Activated CD4-positive, alpha-beta T cell treated with anti-CD3 and anti-CD28 coated beads, Interleukin-2, amount 50 U/mL, for 48 hours (primary cell): ENCODE measurements at places on chromosomes 7 and 10.

- no peak for DNase-seq
Measured at GRCh38 chr7:151671514-151671913, 151.8 kb upstream of the RHEB start.

GRCh38 chr7:85498031-85498430 is 311.2 kb upstream of the SEMA3D start:
- no peak for DNase-seq

DNA sequence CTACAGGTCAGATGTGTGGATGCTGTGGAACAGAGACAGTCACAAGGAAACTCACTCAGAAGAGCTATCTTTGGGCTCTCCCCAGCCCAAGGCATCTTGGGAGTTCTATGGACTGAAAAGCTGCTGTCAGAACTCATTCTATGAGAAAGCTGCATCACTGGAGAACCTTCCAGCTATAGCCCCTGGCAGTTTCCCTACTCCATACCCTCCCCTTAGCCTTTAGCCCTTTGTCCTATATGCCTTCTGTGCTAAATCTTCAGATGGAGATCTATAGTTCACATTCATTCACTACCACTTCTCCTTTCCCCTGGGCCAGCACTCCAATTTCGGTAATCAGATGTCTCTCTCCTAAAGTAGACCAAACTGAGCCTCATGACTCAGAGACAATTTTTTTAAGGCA is 6.9 kb downstream of the WNT8B start:
- DNase-seq, result no peak

DNA sequence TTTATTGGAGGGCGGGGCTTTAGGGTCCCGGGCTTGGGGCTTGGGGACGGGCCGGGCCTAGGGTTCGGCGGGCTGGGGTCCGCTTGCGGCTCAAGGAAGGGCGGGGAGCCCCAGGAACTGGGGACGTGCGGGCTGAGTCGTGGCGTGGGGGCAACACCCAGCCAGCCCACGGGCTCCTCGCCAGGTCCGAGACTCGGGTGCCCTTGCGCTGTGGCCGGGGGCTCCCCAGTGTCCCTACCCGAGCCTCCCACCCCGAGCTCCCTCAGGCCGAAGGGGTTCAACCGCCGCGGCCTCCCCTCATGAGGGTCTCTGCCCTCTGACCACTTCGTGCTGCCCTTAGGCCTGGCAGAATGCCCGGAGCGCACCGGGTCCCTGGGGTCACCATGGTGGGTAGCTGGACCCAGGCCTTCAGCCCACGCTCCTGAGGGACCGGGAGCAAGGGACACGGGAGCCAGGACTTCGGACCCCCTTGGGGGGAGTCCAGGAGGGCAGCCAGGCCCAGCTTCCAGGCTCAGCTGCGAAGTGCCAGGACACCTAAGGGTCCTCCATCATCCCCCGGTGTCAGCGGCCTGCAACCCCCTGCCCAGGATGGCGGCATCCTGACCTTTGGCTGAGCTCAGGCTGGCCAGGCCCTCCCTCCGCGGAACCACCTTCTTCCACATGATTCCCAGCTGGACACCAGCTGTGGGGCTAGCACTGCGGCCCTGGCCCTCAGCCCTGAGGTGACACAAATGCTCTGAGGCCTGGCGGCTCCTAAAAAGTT is 524 bp upstream of the FUOM start:
- no peak for DNase-seq

GRCh38 chr7:106487892-106488291 is 173.1 kb downstream of the CCDC71L start:
- DNase-seq, result no peak

- DNase-seq, result no peak
Measured at GRCh38 chr10:72367301-72367960, 12.7 kb upstream of the DNAJB12 start.

DNA sequence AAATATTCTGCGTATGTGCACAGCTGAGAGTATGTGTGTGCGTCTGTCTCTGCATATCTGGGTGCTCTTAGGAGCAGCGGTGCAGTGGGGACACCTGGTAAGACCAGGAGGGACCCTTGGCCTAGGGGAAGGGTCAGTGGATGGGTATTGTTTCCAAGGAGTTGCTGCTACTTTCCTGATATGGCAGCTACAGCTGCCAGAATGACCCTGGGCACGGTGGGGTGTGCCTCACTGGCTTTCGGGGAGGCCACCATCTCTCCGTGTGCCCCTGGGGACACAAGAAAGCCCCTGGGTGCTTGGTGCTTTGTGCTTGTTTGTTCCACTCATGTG is 8.6 kb downstream of the PFKFB3 start:
- no peak for DNase-seq

GRCh38 chr7:100573691-100574361 is at the start of gene SAP25:
TSS of gene SAP25 (minus strand) at chr7:100573900. CDS start at chr7:100573742, 158 bp downstream.
- no peak for DNase-seq

DNA sequence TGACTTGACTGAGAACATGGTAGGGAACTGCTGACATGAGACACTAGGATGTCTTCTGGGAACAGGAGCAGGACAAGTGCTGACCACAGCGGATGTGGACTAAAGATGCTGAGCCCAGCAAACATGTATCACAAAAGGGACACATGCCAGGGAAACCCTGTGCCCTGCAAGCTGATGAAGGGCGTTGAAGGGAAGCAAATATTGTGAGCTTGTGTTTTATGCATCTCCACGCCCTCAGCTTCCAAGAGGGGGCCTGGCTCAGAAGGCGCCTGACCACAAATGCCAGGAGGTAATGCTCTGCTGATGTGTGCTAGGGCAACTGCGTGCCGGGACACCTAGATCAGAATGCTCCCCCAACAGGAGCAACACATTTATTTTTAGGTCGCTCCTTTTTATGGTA is 207.3 kb downstream of the CXCL12 start:
- DNase-seq, result no peak

DNA sequence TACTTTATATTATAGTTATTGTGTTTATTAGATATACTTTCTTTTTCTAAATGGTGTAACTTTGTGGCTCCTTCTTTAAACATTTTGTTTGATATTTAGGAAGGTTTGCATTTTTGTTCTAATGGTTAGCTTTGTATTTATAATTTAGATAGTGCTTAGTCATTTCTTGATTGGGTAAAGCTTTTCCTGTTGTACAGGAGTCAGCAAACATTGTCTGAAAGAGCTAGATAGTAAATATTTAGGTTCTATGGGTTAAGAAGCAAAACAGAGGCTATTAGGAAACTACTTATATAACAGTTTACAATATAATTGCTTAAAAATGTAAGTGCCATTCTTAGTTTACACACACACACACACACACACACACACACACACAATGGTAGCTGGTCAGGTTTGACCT is 70.6 kb upstream of the CCDC6 start:
- DNase-seq, result no peak

DNA sequence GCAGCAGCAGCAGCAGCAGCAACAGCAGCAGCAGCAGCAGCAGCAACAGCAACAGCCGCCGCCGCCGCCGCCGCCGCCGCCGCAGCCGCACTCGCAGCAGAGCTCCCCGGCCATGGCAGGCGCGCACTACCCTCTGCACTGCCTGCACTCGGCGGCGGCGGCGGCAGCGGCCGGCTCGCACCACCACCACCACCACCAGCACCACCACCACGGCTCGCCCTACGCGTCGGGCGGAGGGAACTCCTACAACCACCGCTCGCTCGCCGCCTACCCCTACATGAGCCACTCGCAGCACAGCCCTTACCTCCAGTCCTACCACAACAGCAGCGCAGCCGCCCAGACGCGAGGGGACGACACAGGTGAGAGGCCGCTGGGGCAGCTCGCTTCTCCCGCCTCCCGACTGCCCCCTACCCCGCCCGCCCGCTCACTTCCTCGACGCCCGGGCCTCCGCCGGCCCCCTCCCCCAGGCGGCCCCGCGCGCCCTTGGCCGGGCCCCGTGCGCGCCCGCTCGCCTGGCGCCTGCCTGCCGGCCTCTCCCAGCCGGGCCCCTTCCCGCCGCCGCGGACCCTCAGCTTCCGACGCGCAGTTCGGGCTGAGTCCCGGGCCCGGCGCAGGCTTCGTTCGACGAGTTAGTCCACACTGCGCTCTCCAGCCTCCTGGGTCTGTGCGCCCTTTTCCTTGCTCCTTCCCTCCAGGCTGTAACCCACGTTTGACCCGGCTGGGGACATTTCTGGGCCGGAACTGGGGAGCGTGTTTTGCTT is 882 bp downstream of the DLX6 start:
- peak; percentile 37 for DNase-seq

- DNase-seq, result no peak
Measured at GRCh38 chr7:120184866-120185265, 88.1 kb upstream of the KCND2 start.

GRCh38 chr7:1898628-1899185 is 228.6 kb downstream of the ELFN1 start:
- DNase-seq, result no peak
